ENCODE measurements at places on chromosomes 3 and 15.

DNA sequence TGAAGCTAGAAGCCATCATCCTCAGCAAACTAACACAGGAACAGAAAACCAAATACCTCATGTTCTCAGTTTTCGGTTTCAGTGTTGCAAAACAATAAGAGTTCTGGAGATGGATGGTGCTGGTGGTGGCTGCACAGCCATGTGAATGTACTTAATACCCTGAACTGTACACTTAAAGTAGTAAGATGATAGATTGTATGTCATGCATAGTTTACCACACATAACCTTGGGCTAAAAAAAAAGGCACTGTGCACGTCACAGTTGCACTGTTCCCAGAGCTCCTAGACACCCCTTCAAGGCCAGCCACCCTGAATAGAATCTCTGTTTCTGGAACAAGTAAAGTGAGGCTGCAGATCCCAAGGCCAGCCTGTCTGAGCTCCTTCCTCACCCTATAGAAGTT is 243.3 kb upstream of the IGF1R start:
- H3K27me3 ChIP-seq, result peaks cover 14% of the 10 kb centered on the region
- no peak overlapping the region for H3K4me3 ChIP-seq
- H3K4me1 ChIP-seq, result no peaks in the 10 kb centered on the region
- no peaks in the 10 kb centered on the region for H3K36me3 ChIP-seq
- no peak for DNase-seq
- H3K27ac ChIP-seq, result no peak overlapping the region

- no peak overlapping the region for H3K27ac ChIP-seq
- H3K27me3 ChIP-seq, result no peaks in the 10 kb centered on the region
- DNase-seq, result no peak
- no peak overlapping the region for H3K4me3 ChIP-seq
Measured at GRCh38 chr3:47193871-47194859, 30.3 kb upstream of the SETD2 start.

DNA sequence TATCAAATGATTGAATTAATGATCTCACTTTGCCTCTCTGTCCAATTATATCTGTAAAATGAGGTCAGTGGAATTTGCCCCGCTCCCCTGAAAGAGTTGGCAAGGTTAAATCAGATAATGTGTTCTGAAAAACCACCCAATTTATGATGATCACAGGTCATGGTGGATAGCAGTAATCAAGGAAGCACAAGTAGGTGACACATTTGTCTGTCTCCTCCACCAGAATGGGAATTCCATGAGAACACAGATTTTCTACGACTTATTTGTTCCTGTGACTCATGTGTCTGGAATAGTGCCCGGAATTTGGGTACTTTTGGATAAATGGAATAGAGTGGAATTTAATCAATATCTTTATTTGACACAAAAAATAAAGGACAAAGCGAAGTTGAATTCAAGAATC is 220.9 kb upstream of the SUCLG2 start:
- no peak overlapping the region for H3K4me3 ChIP-seq
- no peaks in the 10 kb centered on the region for H3K36me3 ChIP-seq
- no peak overlapping the region for H3K27ac ChIP-seq
- H3K27me3 ChIP-seq, result no peaks in the 10 kb centered on the region

GRCh38 chr15:50057196-50057595 is 61.8 kb downstream of the ATP8B4 start:
- DNase-seq, result no peak
- no peaks in the 10 kb centered on the region for H3K36me3 ChIP-seq
- H3K4me3 ChIP-seq, result no peak overlapping the region
- peaks cover 33% of the 10 kb centered on the region for H3K27me3 ChIP-seq

DNA sequence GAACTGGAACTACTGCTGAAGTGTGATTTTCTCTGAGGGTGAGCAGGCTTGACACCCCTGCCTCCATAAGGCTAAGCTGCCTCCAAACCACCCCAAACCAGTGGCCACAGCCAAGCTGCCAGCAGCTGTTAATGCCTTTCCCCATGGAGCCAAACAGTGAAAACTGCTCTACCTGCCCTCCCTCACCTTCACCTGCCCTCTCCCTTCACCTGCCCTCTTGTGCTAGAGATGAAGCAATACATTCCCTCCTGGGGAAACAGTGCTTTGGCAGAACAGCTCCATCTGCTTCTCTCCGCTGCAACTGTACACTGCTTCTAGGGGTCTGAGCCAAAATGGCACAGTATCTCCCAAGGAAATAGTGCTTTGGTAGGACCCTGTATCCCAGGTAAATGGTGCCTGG is 374.1 kb downstream of the FHIT start:
- DNase-seq, result no peak
- no peaks in the 10 kb centered on the region for H3K36me3 ChIP-seq
- no peaks in the 10 kb centered on the region for H3K4me1 ChIP-seq
- H3K4me3 ChIP-seq, result no peak overlapping the region
- no peaks in the 10 kb centered on the region for H3K27me3 ChIP-seq

GRCh38 chr15:48679952-48680351 is 34.4 kb upstream of the FBN1 start:
- H3K4me1 ChIP-seq, result no peaks in the 10 kb centered on the region
- no peak for DNase-seq
- H3K27me3 ChIP-seq, result peaks cover 6% of the 10 kb centered on the region
- H3K36me3 ChIP-seq, result no peaks in the 10 kb centered on the region

GRCh38 chr15:62824111-62825015 is 218.2 kb upstream of the TPM1 start:
- H3K27ac ChIP-seq, result no peak overlapping the region
- no peak for DNase-seq
- H3K4me1 ChIP-seq, result no peaks in the 10 kb centered on the region
- H3K4me3 ChIP-seq, result no peak overlapping the region
- peaks cover 9% of the 10 kb centered on the region for H3K27me3 ChIP-seq
- no peaks in the 10 kb centered on the region for H3K36me3 ChIP-seq

DNA sequence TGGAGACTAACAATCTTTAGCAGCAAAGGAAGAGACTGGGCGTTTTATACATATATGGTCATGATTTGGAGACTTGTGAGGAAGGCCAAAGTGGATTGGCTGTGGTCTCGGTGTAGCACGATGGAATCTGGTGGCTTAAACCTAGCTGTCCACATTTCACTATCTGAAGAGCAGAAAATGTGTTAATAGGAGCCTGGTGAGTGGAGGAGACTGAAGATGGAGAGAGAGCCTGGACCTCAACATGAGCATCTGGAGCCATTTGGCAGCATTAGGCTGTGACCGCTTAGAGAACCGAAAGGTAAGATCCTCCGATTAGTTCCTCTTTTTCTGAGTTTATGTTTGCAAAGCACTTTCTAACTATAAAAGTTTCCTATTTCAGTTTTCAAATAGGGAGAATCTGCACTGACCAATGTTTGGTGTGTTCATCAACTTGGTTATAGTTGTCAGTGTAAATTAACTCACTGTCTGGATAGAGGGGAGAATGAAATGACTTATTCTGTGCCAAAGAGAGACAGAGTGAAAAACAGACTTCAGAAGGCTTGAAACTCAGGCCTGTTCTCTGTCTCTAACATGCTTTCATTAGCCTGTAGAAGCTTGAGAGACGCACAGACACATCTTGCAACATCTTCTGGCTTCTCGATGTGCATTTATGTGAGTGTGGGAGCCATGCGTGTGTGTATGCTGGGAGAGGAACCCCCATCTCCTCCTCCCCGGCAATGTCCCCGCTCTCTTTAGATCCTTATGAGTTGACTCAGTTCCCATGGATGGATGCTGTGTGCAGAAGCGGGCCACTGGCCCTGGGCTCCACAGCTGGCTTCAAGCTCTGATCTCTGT is 244.7 kb upstream of the TBL1XR1 start:
- no peak for DNase-seq
- H3K36me3 ChIP-seq, result no peaks in the 10 kb centered on the region
- peaks cover 4% of the 10 kb centered on the region for H3K4me1 ChIP-seq
- H3K4me3 ChIP-seq, result no peak overlapping the region
- H3K27me3 ChIP-seq, result no peaks in the 10 kb centered on the region

DNA sequence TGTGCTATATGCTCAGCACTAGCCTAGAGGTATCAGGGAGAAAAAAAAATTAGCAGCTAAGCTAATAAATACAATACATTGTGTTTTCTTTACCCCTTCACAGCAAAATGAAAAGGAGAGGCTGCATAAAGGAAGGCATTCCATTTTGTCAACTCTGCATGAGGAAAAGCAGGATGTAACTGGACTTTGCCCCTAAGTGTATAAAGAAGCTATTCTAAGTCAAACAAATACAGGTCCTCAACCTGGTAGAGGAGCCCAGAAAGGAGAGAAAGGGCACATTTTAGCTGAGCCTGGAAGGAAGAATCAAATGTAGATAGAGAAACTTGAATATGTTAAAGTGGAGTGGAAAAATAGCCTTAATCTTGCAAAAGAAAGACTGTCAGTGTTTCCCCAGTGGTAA is 89.0 kb upstream of the SPRED1 start:
- H3K4me3 ChIP-seq, result no peak overlapping the region
- no peaks in the 10 kb centered on the region for H3K4me1 ChIP-seq
- no peak overlapping the region for H3K27ac ChIP-seq
- DNase-seq, result no peak
- H3K36me3 ChIP-seq, result no peaks in the 10 kb centered on the region
- peaks cover 17% of the 10 kb centered on the region for H3K27me3 ChIP-seq

DNA sequence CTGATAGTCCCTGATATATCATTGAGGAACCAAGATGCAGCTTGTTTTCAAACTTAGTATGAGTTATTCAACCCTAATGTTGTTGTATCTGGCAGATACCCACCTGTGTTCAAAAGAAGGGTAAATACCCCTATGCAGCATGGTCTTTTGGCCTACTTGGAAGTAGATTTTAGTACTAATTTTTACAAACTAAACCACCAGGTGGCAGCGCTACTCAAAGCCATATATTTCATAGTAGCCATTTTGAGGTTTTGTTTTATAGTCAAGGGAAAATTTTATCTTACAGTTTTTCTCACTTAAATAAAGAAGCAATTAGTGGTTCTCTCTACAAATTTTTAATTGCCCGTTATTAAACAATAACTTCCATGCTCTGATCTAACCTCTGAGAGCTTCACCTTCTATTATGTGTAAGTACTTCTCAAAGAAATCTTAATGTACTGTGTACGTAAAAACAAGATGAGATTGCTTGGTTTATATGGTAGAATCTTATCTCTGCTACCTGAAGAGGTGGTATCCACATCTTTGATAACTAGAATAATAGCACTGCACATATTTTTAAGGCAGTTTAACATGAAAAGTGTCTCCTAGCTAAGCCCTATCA is 31.5 kb upstream of the MLF1 start:
- no peaks in the 10 kb centered on the region for H3K27me3 ChIP-seq
- peaks cover 22% of the 10 kb centered on the region for H3K36me3 ChIP-seq
- no peak overlapping the region for H3K4me3 ChIP-seq
- no peaks in the 10 kb centered on the region for H3K4me1 ChIP-seq
- no peak overlapping the region for H3K27ac ChIP-seq
